Thyroid gland (tissue), 4 donors: ENCODE measurements at places on chromosomes 3 and 15. TPM values are rescaled to one million over a fixed set of nuclear protein-coding genes. Genes with fewer than 3 reads are reported as not detected.
A peak's percentile ranks its signal among the peaks of the same experiment; 100 is the strongest.

GRCh38 chr3:110166791-110167190 is 829.4 kb upstream of the DPPA4 start:
- H3K27me3 ChIP-seq = no peaks in the 10 kb centered on the region
- H3K27ac ChIP-seq = no peak overlapping the region
- no peak for DNase-seq
- no peaks in the 10 kb centered on the region for H3K4me1 ChIP-seq
- no peak overlapping the region for H3K4me3 ChIP-seq

DNA sequence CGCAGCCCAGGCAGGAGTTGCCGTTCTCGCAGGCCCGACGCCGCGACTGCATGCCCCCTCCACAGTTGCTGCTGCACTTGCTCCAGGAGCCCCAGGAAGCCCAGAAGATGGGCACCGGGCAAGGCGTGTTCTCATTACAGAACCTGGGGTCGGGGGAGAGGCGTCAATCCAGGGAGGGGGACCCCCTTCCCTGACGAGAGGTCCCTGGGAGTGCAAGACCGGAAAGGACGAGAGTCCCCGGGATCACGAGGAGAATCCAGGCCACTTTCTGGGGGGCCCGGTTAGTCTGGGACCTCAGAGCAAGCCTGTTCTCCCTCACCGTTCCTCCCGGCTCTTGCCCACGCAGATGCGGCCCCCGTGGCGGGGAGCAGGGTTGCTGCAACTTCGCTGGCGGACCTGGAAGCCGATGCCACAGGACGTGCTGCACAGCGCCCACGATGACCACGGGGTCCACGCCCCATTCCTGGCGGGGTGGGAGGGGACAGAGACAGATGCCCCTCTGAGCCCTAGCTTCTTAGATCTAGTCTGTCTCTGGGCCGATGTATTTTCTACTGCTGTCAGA is 113.9 kb downstream of the SEMA5B start:
- H3K27me3 ChIP-seq = no peaks in the 10 kb centered on the region
- no peaks in the 10 kb centered on the region for H3K4me1 ChIP-seq
- DNase-seq = no peak
- H3K4me3 ChIP-seq = no peak overlapping the region
- H3K36me3 ChIP-seq = no peaks in the 10 kb centered on the region
- H3K27ac ChIP-seq = no peak overlapping the region

- no peak overlapping the region for H3K27ac ChIP-seq
- no peaks in the 10 kb centered on the region for H3K27me3 ChIP-seq
- H3K36me3 ChIP-seq = no peaks in the 10 kb centered on the region
Measured at GRCh38 chr15:51856714-51857380, 27.4 kb downstream of the TMOD3 start.

- no peaks in the 10 kb centered on the region for H3K4me1 ChIP-seq
- no peaks in the 10 kb centered on the region for H3K27me3 ChIP-seq
- no peaks in the 10 kb centered on the region for H3K36me3 ChIP-seq
Measured at GRCh38 chr3:136949146-136949545, 8.6 kb upstream of the IL20RB start.

- H3K4me1 ChIP-seq = no peaks in the 10 kb centered on the region
- H3K27ac ChIP-seq = no peak overlapping the region
- no peaks in the 10 kb centered on the region for H3K36me3 ChIP-seq
Measured at GRCh38 chr3:159275741-159276140, 473.9 kb downstream of the MFSD1 start.

- DNase-seq = no peak
- no peak overlapping the region for H3K4me3 ChIP-seq
- H3K36me3 ChIP-seq = peaks cover 36% of the 10 kb centered on the region
- no peaks in the 10 kb centered on the region for H3K27me3 ChIP-seq
- H3K4me1 ChIP-seq = peaks cover 28% of the 10 kb centered on the region
- peak overlapping the region; percentile 24 for H3K27ac ChIP-seq
Measured at GRCh38 chr3:97940034-97940433, 32.2 kb downstream of the RIOX2 start.

DNA sequence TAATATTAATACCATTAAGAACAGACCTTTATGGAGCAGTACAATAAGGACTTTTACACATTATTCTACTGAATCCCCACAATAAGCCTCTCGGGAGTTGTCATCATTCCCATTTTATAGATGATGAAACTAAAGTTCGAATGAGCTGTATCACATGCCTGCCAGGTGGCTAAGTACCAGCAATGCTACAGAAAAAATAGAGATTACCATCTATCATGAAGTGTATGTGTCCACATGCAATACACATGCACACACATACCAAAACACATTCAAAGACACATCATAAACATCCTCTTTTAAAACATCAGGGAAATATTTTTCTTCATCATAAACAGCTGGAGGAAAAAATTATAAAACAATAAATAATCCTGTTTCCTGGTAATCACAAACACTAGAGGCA is 136.6 kb downstream of the SUCLG2 start:
- no peaks in the 10 kb centered on the region for H3K36me3 ChIP-seq
- H3K27ac ChIP-seq = no peak overlapping the region
- H3K27me3 ChIP-seq = no peaks in the 10 kb centered on the region

DNA sequence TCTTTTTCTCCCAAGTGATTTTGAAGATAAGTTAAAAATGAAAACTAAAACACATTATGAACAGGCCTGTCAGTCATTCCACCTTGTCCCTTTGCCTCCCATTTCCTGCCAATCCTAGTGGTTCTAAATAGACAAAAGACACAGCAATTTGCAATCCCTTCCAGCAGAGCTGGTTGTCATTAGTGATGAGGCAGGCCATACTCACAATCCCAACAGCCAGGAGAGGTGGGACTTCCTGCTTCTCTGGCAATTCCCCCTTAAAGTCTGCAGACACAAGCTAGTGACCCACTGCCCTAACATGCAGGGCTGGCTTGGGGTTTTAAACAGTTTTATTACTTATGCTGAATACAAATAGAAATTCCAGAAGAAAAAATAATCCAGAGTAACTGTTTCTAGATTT is 38.4 kb upstream of the RBP1 start:
- H3K27ac ChIP-seq = no peak overlapping the region
- no peaks in the 10 kb centered on the region for H3K36me3 ChIP-seq
- no peaks in the 10 kb centered on the region for H3K27me3 ChIP-seq

GRCh38 chr15:78811825-78812183 is 540 bp upstream of the ADAMTS7 start:
- DNase-seq = no peak
- no peak overlapping the region for H3K27ac ChIP-seq
- peak overlapping the region; percentile 62 for H3K4me3 ChIP-seq
- no peaks in the 10 kb centered on the region for H3K36me3 ChIP-seq
- no peaks in the 10 kb centered on the region for H3K27me3 ChIP-seq

DNA sequence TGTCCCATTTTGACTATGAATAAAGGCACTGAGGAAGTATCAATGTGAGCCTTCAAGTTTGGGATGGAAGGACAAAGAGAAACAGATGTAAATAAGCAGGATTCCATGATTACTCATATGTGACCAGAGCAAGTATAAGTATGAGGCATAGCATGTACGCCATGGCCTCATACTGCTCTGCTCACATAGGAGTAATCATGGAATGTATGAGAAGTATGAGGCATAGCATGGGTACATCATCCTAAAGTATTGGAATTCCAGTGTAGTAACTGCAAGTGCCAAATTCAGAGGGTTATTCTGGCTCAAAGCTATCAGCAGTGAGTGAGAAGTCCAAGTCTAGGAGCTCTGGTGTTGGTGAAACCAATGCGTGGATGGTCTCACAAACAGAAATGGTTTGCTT is 81.2 kb upstream of the WDR72 start:
- no peak overlapping the region for H3K4me3 ChIP-seq
- no peak for DNase-seq
- H3K27me3 ChIP-seq = no peaks in the 10 kb centered on the region
- H3K4me1 ChIP-seq = peaks cover 22% of the 10 kb centered on the region
- no peak overlapping the region for H3K27ac ChIP-seq
- no peaks in the 10 kb centered on the region for H3K36me3 ChIP-seq

DNA sequence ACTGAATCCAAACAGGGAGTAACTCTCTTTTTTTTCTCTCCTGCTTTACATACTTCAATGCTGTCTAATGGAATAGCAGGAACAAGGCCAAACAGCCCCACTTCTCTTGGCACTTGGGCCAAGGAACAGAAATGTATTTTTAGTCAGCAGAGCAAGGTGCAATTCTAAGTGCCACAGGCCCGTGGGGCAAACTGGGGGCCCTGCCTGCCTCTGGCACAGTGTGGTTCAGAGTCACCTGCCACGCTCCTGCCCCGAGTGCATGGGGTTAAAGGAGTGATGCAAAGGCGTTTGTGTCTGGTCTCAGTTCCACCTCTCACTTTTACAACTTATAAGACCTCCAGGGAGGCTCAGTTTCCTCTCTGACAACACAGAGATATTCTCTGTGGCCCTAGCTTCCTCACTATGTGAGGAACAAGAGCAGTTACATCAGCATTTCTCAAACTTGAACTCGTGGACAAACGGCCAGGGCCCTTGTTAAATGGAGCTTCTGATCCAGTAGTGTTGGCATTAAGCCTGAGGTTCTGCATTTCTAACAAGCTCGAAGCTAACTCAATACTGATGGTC is 51.3 kb downstream of the LRIG1 start:
- DNase-seq = peak; percentile 61
- H3K27me3 ChIP-seq = no peaks in the 10 kb centered on the region
- H3K36me3 ChIP-seq = no peaks in the 10 kb centered on the region
- peak overlapping the region; percentile 58 for H3K27ac ChIP-seq

- H3K27me3 ChIP-seq = no peaks in the 10 kb centered on the region
- no peak overlapping the region for H3K4me3 ChIP-seq
- H3K4me1 ChIP-seq = peaks cover 34% of the 10 kb centered on the region
- peak overlapping the region; percentile 29 for H3K27ac ChIP-seq
- no peaks in the 10 kb centered on the region for H3K36me3 ChIP-seq
Measured at GRCh38 chr3:37492468-37492867, 318.1 kb upstream of the LRRFIP2 start.

DNA sequence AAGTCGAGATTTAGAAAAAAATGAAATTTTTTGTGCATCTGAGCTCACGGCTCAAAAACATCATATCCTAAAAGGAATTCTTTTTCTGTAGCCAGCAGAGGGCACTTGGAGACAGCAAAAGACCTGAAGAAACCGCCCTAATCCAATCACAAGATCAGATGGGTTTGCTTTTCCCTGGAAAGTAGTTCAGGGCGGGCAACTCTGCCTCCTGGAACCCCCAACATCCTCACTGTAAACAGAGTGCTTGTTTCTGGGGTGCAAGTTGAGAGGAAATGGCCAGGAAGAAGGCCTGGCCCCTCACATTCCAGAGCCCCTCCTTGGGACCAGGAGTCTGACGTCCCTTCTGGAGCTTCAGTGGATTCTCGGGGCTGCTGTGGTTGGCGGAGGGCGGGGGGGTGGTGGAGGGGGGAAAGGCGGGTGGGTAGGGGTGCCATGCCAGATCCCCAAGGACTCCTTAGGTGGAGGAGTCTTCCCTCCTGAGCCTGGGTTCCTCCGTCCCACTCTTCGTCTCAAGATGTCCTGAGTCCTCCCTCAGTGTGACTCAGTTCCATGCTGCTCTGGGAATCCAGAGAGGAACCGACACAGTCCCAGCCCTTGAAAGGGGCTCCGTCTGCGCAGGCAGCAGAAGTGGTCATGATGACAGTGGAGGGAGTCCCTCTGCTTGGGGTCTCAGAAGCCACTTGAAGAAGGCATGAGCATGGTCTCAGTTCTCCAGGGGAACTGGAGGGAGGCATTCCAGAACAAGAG is 35.9 kb downstream of the CCK start:
- DNase-seq = no peak
- no peak overlapping the region for H3K27ac ChIP-seq
- no peak overlapping the region for H3K4me3 ChIP-seq

DNA sequence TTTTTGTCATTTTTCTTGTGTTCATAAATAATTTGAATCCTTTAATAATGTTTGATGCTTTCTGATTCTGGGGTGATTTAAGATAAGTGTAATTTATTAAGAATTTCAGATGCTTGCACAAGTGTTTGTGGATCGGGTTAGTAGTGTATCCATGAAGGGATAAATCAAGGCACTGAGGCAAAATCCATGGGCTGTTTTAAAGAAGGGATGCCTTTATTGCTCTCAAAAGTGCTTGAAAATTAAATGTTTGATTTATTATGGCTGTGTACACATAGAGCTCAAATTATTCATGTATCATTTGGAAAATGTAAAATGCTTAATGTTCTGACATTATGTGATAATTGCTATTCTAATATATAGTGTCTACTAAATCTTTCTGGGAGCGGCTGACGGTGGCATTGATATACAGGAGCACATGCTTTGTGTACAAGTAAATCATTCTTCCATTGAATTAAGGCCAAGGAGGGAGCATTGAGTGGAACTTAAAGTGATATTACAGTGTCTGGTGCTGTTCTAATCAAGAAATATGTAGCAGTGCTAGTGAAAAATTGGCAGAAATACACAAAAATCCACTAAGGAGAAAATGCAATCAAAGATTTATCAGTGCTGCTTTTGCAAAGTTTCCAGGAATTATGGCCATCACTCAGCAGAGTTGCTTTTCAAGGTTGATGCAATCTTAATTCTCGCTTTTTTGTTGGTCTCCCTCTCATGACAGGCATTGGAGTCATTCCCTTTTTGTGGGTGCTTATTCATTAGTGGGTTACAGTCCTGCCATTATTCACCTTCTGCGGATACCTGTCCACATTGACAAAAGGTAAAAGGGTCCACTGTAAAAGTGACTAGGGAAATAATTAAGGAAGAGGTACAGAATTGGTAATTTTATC is 181.6 kb downstream of the MFSD1 start:
- H3K36me3 ChIP-seq = no peaks in the 10 kb centered on the region
- no peak for DNase-seq
- H3K4me1 ChIP-seq = no peaks in the 10 kb centered on the region
- H3K4me3 ChIP-seq = no peak overlapping the region
- no peak overlapping the region for H3K27ac ChIP-seq
- no peaks in the 10 kb centered on the region for H3K27me3 ChIP-seq

DNA sequence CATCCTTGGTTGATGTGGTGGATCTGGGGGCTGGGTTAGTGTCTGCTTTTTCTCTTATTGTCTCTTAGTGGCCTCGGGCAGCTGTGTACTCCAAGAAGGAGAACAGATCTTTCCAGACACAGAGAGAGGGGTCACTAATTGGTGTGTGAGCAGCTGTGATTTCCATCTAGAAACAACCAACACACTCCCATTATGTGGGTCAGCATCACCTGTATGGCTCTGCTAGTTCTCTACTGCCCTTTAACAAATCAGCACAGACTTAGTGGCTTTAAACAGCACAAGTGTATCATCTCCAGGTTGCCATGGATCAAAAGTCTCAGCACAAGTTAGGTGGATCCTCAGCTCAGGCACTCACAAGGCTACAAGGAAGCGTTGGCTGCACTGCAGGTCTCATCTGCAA is 156.8 kb downstream of the LRTM1 start:
- no peak overlapping the region for H3K4me3 ChIP-seq
- H3K36me3 ChIP-seq = no peaks in the 10 kb centered on the region
- H3K27me3 ChIP-seq = no peaks in the 10 kb centered on the region
- DNase-seq = no peak

GRCh38 chr3:66991459-66991858 is 6.6 kb upstream of the KBTBD8 start:
- no peak overlapping the region for H3K27ac ChIP-seq
- DNase-seq = no peak
- H3K4me3 ChIP-seq = no peak overlapping the region

GRCh38 chr3:68142441-68142840 is 488.0 kb upstream of the SUCLG2 start:
- no peak overlapping the region for H3K27ac ChIP-seq
- H3K36me3 ChIP-seq = no peaks in the 10 kb centered on the region
- no peaks in the 10 kb centered on the region for H3K27me3 ChIP-seq
- H3K4me1 ChIP-seq = no peaks in the 10 kb centered on the region

ZNF860 gene
- total RNA-seq = 1.3 TPM

BTD gene
- total RNA-seq = 74.9 TPM

ANP32A gene
- 65.4 TPM for total RNA-seq

ISL2 gene
- total RNA-seq = not detected

SLC12A8 gene
- 136 TPM for total RNA-seq

MUC4 gene
- not detected for total RNA-seq

DOCK3 gene
- total RNA-seq = 54.2 TPM

WDR93 gene
- total RNA-seq = 1.1 TPM

ACTRT3 gene
- total RNA-seq = 2.0 TPM

CCRL2 gene
- total RNA-seq = 0.68 TPM

CPLX3 gene
- not detected for total RNA-seq

CLDN11 gene
- 5.6 TPM for total RNA-seq

IGSF11 gene
- 1.4 TPM for total RNA-seq
